ENCODE measurements at places on chromosomes 7 and 10.

DNA sequence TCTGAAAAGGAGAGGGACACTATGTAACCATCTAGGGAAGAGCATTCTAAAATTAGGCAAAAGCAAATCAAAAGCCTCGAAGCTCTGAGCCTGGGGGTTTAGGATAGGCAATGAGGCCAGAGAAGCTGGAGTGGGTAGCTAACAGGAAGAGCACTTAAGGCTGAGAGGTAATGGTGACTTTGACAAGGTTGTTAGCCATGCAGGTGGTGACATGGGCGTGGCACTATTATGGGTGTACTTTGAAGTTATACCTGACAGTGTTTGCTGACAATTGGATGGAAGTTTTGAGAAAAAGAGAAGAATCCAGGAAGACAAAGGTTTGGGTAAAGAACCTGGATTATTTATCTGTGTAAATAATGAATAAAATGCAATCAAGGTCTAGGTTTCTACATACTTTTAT is 383.0 kb upstream of the SEMA3C start:
- DNase-seq: no peak

- peak; percentile 56 for DNase-seq
Measured at GRCh38 chr7:94492601-94493000, 17.0 kb upstream of the CASD1 start.

DNA sequence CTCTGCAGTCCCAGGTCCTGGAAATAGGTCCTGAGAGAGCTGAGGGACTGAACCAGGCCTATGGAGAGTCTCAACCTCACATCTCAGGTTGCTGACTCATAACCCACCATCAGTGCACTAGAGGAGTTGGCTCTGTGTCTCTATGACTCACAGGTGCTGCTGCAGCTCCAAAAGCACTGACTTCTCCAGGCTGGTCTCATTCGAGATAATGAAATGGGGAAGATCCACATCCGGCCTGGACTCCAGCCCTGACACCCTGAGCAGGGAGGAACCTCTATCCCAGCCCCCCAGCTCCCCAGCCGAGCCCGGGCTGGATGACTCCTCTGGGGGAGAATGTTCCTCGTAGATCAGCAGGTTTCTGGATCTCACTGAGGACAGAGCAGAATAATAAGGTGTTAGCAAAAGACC is 35.5 kb upstream of the DGKI start:
- peak; percentile 70 for DNase-seq

DNA sequence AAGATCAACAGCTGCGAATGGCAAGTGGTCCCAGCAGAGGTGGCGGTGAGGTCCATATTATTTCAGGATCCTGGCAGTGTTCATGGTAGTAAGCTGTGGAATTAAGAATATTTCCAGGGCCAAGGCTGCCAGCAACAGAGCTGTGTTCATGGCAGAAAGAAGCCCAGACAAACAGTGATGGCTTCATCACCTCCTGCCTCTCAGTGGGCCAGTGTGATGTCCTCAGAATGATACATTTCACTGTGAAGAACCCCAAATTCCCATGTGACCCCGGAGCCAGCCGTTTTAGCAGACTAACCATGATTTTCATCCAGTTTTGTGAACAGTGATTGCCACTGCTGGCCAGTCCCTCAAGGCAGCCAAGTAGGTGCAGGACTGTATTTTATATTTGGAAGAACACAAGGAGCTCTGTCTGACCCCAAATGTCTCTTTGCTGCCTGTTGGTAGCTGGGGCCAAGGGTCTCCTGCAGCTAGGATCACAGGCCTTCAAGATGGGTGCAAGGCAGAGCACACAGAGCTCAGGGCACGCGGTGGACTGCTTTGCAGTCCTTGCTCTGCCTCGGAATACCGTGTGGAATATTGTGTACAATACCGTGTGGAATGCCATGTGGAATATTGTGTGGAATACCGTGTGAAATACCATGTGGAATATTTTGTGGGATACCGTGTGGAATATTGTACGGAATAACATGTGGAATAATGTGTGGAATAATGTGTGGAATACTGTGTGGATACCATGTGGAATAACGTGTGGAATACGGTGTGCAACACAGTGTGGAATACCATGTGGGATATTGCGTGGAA is 132.3 kb upstream of the CHST15 start:
- DNase-seq: peak; percentile 48

- DNase-seq: peak; percentile 71
Measured at GRCh38 chr10:11678074-11678793, 63.9 kb upstream of the ECHDC3 start.

DNA sequence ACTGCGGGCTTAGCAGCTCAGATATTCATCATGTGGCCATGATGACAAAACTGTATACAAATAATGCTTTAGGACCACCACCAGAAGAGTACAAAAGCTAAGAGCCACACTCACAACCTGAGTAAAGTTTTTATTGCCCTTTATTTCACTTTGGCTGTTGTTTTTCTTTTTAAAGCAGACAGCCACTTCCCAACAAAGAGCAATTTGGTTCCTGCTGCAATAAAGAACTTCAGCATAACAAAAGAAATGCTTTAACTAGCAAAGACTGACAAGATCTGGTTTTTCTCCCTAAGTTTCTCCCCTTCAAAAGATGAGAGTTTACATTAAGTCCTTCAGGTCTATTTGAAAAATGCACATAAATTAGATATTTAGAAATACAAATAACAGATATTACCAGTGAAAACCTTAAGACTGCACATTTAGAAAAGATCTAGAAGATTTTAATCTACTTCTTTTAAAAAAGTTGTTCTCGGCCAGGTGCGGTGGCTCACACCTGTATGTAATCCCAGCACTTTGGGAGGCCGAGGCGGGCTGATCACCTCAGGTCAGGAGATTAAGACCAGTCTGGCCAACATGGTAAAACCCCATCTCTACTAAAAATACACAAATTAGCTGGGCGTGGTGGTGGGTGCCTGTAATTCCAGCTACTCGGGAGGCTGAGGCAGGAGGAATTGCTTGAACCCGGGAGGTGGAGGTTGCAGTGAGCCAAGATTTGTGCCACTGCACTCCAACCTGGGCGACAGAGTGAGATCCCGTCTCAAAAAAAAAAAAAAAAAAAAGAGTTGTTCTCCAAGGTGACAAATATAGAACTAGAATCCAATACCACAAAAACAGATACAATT is 59.4 kb downstream of the WAPL start:
- no peak for DNase-seq

GRCh38 chr7:128791121-128791971 is at the start of gene CCDC136:
Gene CCDC136 (plus strand): TSS chr7:128791968. CDS start chr7:128792412, 444 bp downstream.
- DNase-seq: peak; percentile 94

- DNase-seq: no peak
Measured at GRCh38 chr7:42858570-42858969, 53.3 kb downstream of the C7orf25 start.

GRCh38 chr7:17131060-17131345 is 167.4 kb upstream of the AHR start:
- no peak for DNase-seq

DNA sequence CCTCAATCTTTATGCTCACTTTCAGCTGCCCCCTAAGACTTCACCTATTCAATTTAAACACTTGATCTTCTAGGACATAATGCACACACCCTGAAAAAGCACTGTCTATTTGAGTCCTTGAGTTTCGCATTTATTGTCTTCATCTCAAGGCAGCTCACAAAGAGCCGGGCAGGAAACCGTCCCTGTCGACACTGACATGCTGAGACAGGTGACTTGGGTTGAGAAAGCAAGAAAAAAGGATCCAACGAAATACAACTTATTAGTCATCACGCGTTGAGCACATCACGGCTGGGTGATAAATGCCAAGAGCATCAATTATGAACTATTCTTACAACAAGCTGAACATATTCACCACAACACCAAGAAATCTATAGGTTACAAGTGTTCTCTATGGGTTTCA is 91.1 kb downstream of the CALN1 start:
- DNase-seq: no peak

DNA sequence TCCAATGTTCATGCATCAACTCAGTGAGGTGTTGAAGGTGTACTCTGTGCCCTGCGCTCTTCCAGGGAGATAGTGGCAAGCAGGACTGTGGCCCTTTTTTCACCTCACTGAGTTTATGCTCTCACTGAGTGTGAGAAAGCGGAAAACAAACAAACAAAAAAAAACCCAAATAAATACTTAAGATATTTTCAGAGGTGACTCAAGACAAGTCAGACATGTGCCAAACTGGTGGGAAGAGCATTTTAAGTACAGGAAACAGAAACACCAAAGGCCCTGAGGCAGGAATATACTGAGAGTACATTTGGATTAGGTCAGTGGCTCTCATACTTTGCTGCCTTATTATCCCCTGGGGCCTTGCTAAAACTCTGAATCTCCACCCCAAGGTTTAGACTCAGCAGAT is 111.9 kb upstream of the IGFBP3 start:
- DNase-seq: no peak

GRCh38 chr7:22675917-22676343 is 51.1 kb upstream of the IL6 start:
- DNase-seq: no peak

GRCh38 chr7:35725280-35725680 is 30.3 kb upstream of the HERPUD2 start:
- peak; percentile 38 for DNase-seq

- DNase-seq: no peak
Measured at GRCh38 chr10:9081961-9082360, 1027.5 kb downstream of the GATA3 start.

GRCh38 chr7:92783260-92784201 is 52.8 kb downstream of the CDK6 start:
- DNase-seq: no peak

GRCh38 chr7:4789194-4790077 is 14.0 kb downstream of the AP5Z1 start:
- DNase-seq: no peak

DNA sequence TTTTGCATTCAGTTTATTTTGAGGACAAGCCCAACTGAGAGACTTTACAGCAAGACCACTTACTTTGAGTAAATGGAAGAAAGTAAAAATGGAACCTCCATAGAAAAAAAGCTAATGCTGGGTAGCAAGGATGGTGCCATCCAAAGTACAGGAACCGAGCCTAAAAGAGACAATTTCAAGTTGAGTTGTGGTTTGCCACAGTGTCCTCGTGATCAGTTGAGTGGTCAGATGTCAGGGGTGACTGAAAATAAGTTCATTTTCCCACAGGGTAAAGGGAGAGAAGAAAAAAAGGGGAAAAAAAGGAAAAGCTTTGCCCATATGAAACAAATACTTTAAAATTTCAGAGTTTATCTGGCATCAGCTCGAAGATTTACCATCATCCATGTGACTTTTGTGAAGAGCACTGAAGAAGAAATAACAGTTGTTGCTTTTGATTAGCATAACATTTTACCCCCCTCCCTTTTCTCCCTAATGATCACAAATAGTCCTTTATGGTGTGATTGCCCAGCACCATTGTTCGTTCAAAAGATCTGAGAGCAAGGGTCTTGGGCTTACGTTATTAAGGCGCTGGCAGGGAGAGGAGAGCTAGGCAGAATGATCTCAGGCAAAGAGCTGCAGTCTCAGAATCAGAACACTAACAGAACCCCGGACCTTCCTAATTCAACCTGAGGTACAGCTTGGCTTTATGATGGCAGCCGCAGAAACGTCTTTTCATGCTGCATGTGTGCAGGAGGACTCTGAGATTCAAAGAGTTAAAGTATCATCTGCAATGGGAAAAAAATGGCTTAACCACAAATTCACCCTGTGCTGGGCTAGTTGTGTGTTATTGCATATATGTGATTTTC is 338.1 kb downstream of the RNLS start:
- no peak for DNase-seq

- no peak for DNase-seq
Measured at GRCh38 chr10:97737770-97738265, 890 bp downstream of the ZFYVE27 start.

- no peak for DNase-seq
Measured at GRCh38 chr7:127776776-127777386, 124.9 kb downstream of the SND1 start.

GRCh38 chr10:45454262-45454661 is 80.2 kb downstream of the ALOX5 start:
- DNase-seq: no peak

DNA sequence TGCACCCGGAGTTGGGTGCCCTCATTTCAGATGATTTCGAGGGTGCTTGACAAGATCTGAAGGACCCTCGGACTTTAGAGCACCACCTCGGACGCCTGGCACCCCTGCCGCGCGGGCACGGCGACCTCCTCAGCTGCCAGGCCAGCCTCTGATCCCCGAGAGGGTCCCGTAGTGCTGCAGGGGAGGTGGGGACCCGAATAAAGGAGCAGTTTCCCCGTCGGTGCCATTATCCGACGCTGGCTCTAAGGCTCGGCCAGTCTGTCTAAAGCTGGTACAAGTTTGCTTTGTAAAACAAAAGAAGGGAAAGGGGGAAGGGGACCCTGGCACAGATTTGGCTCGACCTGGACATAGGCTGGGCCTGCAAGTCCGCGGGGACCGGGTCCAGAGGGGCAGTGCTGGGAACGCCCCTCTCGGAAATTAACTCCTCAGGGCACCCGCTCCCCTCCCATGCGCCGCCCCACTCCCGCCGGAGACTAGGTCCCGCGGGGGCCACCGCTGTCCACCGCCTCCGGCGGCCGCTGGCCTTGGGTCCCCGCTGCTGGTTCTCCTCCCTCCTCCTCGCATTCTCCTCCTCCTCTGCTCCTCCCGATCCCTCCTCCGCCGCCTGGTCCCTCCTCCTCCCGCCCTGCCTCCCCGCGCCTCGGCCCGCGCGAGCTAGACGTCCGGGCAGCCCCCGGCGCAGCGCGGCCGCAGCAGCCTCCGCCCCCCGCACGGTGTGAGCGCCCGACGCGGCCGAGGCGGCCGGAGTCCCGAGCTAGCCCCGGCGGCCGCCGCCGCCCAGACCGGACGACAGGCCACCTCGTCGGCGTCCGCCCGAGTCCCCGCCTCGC is at the start of gene EGFR:
TSS of gene EGFR (plus strand) at position 657 of the 830 bp plus-strand sequence. CDS start 261 bp downstream, outside the sequence.
- DNase-seq: no peak

- peak; percentile 25 for DNase-seq
Measured at GRCh38 chr10:102347236-102347828, 48.2 kb upstream of the NFKB2 start.

DNA sequence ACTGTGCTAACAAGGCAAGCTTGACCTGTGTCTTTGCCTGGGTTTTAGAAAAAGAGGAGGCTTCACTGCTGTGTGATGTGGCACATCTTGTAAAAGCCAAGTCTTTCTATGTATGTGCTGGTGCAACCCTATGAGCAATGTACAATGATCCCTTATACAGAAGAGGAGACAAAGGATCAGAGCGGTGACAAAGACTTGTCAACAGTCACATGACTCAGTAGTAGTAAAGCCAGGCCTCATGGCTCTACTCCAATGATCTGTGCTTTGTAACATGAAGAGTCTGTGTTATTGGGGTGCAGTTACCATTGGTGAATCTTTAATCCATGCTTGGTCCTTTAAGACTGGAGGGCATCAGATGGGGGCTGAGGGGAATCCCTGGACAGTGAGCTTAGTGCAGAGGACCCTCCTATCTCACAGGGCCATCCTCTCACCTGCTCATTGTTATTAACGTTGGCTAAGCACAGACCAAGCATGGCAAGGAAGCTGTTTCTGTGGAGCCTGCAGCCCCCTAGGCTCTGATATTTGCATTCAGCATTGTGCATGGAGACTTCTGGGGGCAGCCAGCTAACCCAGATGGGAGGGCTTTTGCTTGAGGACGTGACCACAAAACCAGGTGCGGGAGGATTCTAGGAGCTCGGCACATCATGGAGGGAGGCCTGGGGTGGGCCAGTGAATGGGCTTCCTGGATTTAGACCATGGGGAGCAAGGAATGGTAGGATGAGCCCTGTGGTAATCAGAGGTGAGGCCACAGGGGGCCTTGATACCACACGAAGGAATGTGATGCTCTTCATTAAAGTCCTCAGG is 308.8 kb upstream of the ZNF32 start:
- no peak for DNase-seq
